ENCODE measurements at places on chromosomes 1 and 21.

DNA sequence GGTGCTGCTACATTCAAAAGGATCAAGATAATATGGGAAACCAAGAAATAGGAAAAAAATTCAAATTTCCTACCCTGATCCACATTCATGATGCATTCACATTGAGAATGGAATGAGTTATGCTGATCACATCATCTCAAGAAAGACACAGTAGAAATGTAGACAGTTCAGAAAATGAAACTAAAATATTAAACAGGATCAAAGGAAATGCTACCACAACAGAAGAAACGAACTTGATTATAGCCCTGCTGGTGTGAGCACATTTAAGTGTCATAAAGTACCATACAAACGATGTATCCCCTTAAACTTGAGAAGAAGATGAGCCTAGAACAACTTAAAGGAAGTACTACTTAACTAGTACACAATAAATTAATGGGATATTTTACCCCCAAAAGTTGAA is 21.3 kb downstream of the SYDE2 start:
- DNase-seq: no peak

DNA sequence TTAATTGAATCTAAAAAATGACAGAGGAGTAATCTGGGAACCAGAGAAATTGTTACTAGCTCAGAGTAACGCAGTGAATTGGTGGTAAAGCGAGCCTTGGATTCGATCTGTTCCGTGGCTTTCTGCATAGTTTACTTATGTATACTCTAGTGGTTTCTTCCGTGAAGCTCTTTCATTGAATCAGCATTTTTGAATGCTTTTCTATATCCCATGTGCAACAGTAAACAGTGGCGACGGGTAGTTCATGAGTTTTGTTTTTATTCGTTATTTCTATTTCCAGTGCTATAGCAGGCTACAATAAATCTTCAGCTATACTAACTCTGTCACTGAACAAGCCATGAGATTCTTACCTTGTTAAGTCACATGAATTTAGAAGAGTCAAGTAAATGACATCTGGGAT is 14.5 kb upstream of the MAP3K7CL start:
- no peak for DNase-seq

GRCh38 chr1:30842697-30843354 is 65.7 kb downstream of the SDC3 start:
- DNase-seq: no peak

DNA sequence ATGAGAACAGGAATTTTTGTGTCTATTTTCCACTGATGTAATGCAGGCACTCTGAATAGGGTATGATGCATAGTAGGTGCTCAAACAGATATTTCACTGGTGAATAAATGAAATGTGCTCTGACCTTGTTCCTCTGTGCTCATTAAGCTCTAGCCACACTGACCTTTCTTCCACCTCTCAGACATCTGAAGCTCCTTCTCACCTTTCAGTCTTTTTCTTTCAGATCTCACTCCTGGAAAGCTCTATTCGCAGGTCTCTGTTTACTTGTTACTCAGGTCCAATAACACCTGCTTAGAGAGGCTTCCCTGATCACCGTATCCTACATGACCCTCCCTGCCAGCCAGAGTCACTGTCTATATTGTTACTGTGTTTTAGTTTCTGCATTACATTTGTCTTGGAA is 59.2 kb upstream of the IVNS1ABP start:
- DNase-seq: no peak

DNA sequence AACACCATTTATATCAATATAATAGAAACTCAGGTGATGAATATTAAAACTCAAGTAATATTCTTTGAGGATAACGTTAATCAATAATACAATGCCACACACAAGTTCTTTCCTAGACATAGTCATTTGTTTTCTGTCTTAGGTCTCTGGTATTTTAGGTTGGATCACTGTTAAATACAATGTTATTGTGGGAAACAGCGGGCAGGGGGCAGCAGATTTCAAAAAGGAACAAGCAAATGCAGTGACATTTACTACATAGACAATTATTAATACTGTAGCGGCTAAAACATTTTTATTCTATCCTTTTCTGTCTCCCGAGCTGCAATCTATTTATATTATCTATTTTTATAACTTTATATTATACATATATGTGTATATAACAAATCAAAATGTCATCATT is 186.4 kb upstream of the ZNHIT6 start:
- DNase-seq: no peak

DNA sequence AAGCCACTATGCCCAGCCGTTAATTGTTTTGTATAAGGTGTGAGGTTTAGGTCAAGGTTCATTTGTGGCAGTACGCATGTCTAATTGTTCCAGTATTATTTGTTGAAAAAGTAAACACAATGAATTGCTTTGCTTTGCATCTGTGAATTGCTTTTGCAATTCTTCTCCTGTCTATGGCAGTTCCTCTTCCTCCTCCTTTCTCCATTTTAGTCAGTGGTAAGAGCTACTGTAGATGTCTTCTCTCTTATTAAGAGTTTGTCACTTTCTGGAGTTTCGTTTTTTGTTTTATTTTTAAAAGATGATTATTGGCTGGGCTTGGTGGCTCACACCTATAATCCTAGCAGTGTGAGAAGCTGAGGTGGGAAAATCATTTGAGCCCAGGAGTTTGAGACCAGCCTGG is 29.2 kb downstream of the C1orf185 start:
- no peak for DNase-seq

GRCh38 chr1:23732363-23733224 is 10.7 kb upstream of the ELOA start:
- DNase-seq: no peak

GRCh38 chr1:17877896-17878295 is 122.8 kb downstream of the ACTL8 start:
- no peak for DNase-seq

DNA sequence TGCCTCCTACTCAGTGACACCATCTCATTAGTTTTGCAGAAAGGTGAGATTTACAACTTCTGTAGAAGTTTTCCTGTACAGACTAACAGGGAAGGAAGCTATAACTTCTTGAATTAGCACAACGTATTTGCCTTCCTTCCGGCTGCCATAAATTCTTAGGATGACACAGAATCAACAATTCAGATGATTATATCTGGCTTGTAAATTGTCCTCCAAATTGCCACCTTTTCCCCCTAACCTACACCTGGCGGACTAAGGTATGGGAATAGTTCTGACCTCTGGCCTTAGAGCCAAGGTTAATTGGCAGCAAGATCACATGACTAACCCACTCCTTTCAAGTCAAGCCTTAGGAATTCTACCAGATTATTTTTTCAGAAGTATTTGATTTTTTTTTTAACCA is 284.3 kb downstream of the LMO4 start:
- DNase-seq: no peak

- no peak for DNase-seq
Measured at GRCh38 chr21:31491617-31492016, 147.6 kb upstream of the TIAM1 start.

DNA sequence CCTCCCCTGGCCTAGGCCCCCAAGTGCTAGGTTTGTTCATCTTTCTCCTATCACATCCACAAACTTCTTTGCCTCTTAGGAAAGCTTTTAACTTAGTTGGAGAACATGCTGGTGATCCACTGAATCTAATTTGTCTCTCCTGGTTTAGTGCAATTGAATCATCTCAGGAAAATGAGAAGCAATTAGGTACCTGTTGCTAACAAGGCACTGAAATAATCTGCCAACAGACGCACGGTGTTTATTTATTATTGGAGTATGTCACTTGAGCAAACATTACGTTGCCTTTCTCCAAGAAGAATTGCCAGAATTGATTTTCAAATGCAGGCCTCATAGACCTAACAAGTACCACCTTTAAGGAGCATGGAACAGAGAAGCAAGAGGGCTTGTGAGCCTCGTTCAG is 309.4 kb downstream of the NFIA start:
- no peak for DNase-seq
